Spinal cord (tissue), 10 donors: ENCODE measurements at places on chromosomes 2 and 18.

- DNase-seq, result no peak
Observed at GRCh38 chr2:121256720-121257479, 28.1 kb downstream of the TFCP2L1 start.

DNA sequence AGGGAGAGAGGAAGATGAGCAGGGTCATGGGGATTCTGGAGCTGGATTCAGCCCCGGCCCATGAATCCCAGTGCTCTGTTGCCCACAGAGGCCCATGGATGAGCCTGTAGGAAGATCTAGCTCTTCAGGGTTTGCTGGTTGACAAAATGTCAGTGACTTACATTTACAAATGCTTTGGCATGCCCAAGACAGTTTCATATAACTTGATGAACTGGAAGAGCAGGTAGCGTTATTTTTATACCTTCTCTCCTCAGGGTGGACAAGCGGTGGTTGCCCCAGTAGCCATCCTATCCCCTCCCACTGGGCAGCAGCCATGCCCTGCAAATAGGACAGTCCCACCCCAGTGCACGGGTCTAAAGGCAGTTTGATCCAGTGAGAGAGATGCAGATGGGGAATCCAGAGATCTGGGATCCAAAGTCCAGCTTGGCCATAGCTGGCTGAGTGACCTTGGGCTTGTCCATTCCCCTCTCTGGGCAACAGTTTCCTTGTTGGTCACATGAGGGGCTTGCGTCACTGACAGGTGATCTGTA lies 21.5 kb upstream of the KCNK3 start:
- DNase-seq, result no peak

- DNase-seq, result peak; percentile 76
Observed at GRCh38 chr2:231052494-231053451, 3.9 kb upstream of the PSMD1 start.

- DNase-seq, result no peak
Observed at GRCh38 chr18:46718501-46719341, 38.1 kb downstream of the ST8SIA5 start.

- DNase-seq, result no peak
Observed at GRCh38 chr2:228063558-228063957, 117.9 kb downstream of the SPHKAP start.
